ENCODE measurements at places on chromosomes 11 and 22.

DNA sequence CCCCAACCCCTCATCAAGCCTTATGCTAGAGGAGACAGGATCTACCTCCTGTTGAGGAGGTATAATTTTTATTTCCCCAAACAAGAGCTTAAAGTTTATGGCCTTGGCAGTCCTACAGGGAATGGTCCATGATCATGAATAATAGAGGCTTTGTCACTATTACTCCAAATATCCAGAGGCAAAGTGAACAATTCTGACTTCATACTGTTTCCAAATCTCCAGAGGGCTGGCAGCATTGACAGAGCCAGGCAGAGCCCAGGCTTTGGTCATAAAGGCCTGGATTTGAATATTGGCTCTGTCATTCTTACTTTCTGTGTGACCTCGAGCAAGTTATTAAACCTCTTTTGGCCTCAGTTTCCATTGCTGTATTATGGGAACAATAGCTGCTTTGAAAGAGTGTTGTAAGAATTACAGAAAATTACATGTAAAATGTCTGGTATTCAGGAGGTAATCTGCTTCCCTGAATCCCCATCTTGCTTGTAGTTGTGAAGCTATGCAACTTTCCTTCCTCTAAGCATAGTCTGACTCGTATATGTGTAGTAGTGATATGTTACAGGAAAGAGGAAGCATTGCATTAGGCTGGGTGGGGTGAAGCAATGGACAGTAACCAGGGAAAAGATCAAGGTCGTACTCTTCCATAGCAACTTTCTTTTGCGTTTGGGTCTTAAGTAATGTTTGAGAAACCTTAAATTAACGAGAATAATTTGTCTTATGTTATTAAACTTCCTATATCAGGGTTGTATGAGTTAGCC lies 88.8 kb downstream of the CD44 start:
- peak; percentile 96 for DNase-seq

GRCh38 chr11:44589301-44589700 lies 23.8 kb downstream of the CD82 start:
- no peak for DNase-seq

DNA sequence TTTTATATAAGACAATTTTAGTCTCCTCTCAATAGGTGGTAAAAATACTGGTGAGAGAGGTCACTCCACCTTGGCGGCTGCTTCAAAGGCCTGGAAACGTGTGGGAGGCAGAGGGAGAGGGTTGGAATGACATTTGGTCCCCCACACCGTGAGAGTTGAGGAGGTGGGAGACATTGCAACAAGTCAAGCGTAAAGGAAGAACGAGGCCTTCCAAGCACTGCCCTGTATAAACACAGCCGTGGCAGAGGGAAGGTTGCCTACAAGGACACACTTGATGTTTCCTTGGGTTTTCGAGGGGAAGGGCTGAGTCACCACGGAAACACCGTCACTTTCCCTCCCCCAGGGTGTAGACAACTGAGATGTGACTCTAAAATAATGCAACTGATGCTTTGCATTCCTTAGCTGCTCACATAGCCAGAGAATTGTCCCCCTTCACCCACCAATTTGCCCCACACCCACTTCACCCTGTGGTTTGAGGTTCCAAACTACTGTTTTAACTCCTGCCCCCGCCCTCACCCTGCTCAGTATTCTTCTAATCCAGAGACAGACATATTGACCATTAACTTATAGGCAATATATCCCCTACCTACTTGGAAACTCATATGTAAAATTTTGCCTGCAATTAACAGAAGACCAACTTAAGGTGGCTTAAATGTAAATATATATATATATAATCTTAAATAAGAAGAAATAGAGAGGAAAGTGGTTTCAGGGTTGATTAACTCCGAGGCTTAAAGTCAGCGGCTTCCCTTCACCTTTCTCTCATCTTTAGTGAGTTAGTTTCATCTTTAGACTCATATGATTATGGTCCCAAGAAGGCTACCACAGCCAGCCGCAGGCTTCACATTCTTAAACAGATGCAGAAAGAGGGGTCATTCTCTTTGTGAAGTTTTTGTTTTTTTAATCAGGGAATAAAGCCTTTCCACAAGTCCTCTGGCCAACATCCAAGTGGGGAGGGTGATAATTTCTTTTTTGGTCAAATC lies 54.1 kb upstream of the BDNF start:
- DNase-seq, result no peak

- DNase-seq, result peak; percentile 80
These were observed 360.9 kb upstream of the NARS2 start for GRCh38 chr11:78935398-78936068.

- no peak for DNase-seq
These were observed 58.4 kb downstream of the GALNT18 start for GRCh38 chr11:11563200-11563975.

DNA sequence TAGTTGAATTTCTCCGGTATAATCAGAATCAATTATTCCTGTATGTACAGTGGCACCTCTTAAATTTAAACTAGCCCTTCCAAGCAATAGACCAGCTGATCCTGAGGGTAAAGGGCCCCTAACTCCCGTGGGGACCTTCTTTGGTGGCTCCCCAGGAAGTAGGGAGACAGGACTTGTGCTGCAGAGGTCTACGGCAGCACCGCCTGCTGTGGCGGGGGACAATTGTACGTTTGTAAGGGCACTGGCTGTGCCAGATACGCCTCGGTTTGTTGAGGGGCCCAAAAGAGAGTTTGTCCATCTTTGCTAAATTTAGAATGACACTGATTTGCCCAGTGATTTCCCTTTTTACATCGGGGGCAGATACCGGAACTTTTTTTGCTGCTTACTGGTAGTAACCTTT lies 5.9 kb upstream of the DNAJB13 start:
- no peak for DNase-seq

GRCh38 chr11:35588627-35589026 lies 29.6 kb upstream of the FJX1 start:
- DNase-seq, result no peak

GRCh38 chr11:19962801-19963175 lies 197.5 kb downstream of the DBX1 start:
- DNase-seq, result no peak

DNA sequence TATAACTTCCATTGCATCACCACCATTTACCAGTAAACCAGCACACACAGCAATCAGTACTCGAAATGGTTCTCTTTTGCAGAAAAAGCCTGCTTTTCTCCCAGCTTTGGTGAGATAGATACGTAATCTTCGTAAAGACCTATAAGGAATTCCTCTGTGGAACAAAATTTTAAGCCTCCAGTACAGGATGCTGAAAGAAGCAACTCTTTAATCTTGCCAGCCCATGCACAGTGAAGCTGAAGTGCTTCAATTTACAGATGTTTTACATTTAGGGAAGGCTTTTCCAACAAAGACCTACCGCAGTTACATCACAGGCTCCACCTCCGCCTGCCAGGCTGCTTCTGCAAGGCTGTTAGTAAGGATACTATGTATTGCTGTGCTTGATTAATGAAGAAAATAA lies 1.9 kb downstream of the ELMOD1 start:
- DNase-seq, result no peak

DNA sequence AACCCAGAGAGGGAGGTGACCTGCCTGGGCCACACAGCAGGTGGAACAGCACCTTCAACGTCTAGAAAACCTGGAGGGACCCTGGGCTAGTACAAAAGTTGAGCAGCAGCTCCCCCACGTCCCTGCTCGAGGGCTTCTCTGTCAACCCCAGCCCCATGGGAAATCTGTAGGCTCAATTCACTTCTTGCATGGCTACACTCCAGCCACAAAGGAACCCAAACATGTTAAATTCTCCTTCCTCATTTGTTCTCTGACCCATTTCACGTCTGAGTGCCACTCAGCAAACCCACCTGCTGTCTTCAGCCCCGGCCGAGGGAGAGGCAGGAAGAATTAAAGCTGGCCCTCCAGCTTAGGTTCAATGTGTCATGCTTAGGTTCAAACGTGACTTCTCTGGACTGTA lies 418.5 kb downstream of the MIAT start:
- DNase-seq, result no peak

DNA sequence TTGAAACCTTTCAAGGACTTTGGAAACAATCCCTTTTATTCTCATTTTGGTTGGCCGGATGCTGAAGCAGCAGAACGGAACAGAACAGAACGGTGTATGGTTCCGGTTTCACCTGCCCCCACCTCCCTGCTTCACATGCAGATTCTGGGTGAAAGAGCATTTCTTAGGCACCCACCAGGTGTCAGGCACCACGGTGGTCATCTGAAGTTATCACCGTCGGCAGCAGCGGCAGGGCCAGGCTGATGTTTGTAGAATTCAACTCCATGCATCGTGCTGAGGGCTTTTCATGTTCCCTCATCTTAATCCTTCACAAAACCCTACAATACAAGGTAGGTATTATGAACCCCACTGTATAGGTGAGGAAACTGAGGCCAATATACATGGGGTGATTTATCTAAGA lies 13.6 kb upstream of the PHF21B start:
- no peak for DNase-seq

DNA sequence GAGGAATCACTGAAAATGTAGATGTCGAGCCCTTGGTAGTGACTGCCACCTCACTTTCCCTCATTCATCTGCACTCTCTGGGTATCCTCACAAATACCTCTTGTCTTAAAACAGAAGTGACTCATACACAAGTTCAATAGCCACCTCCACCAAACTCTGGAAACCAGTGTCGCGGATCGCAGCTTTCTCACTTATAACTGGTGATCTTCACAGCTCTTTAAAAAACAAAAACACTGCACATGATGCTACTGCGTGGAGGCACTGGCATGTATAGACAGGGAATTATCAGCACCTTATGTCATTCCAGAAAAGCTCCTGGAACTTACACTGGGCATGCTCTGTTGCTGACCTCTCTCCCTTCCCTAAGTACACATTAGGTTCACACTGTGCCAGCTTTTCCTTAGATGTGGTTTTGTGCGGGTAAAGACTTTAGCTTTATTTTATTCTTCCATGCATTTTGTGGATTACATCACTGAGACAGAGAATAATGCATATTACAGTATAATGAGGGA lies 425.5 kb upstream of the CADM1 start:
- DNase-seq, result no peak

- no peak for DNase-seq
These were observed 518.3 kb downstream of the MN1 start for GRCh38 chr22:27283240-27283639.

DNA sequence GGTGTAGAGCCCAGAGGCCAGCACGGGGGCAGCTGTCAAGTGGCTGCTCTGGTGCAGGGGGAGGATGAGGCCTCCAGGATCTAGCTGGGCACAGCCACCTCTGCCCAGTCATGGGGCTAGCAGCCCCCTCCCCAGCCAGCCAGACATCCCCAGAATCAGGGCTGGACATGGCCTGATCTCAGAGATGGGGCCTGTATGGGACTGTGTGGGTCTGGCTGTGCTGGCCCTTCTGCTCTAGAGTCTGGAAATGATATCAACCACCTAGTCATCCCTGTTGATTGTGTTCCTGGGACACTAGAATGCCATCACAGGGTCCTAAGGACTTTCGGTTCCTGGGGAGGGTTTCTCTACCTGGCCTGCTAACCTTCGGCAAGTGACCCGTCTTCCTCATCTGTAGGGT lies 2.8 kb downstream of the FLRT1 start:
- no peak for DNase-seq

GRCh38 chr11:30983776-30984441 lies 385.6 kb downstream of the DCDC1 start:
- DNase-seq, result no peak
